Frontal cortex (tissue), 4 donors: ENCODE measurements at places on chromosomes 3 and 15.

GRCh38 chr3:143443851-143444331 lies 324.3 kb downstream of the CHST2 start:
- DNase-seq: no peak

- no peak for DNase-seq
Measured at GRCh38 chr15:41573396-41573795, 14.4 kb downstream of the TYRO3 start.

- no peak for DNase-seq
Measured at GRCh38 chr3:39249453-39250115, 30.3 kb downstream of the CX3CR1 start.

DNA sequence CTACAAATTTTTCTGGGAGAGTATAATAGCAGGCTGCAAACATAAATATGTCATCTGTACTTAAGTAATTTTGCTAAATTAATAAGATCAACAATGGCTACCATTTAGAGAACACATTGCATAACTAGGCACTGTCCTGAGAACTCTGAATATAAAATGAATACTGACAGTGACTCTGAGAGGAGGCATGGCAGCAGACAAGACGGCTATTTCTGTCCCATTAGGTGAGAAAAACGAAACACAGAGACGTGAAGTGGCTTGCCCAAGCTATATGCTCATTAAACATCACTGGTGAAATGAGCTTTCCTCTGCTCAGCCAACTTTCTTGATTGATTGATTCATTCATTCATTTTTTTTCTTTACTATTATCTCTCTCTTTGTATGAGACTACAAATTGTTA lies 384.3 kb downstream of the PTPRG start:
- no peak for DNase-seq

DNA sequence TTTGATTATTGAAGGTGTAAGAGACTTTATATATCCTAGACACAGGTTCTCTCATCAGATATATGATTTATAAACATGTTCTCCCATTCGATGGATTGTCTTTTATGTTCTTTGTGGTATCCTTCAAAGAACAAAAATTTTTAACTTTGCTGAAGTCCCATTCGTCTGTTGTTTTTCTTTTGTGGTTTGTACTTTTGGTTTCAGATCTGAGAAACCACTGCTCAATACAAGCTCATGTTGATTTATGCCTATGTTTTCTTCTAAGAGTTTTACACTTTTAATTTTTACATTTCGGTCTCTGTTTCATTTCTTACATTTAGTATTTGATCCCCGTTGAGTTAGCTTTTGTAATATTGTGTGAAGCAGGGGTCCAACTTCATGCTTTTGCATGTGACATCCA lies 103.3 kb upstream of the SPRED1 start:
- no peak for DNase-seq

DNA sequence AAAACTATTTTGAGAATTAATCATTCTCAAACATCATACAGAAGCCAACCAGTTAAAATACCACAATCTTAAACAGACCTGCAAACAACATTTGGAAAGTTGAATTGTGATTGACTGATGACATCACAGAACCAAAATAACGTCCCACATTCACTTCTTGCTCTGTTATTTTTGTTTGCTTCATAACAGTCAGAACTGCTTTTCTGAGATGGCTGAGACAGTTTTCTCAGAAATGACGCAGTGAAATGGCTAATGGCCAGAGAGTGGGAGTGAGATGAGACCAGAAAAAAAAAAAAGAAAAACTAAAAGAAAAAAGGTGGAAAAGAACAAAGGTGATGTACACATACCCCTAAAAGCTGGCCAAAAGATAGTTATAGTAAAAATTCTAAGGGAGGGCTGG lies 1061.2 kb downstream of the FHIT start:
- no peak for DNase-seq

DNA sequence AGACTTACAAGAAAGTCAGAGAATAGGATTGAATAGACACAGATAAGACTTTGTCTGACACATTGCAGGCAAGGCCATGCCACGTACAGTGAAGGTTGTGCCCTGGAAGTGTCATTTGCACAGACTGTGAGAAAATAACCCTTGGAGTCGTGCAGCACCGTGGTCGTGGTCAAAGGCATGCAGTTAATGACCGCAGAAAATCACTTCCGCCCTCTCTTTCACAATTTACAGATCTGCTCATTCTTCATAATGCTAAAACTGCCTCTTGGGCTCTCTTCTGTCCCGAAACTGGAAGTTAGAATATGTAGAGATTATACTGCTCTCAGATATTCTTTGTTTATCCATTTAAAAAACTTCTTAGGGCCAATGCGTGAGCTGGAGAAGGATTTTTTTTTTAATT lies 73.2 kb upstream of the CTXND1 start:
- DNase-seq: no peak

- DNase-seq: no peak
Measured at GRCh38 chr15:78993931-78994530, 49.2 kb upstream of the CTSH start.

GRCh38 chr3:122977746-122978466 lies 49.7 kb downstream of the SEMA5B start:
- DNase-seq: peak; percentile 54

DNA sequence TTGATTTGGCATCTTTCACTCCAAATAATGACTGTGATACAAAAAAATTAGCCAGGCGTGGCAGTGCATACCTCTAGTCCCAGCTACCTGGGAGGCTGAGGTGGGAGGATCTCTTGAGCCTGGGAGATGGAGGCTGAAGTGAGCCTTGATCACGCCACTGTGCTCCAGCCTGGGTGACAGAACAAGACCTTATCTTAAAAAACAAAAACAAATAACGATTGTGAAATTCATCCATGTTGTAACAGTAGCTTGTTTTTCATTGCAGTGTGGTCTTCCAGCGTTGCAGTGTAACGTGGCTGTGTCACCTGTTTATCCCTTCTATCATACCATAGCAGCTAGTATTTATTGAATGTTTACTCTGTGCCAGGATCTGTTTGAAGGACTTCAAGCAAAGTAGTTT lies 120.9 kb downstream of the ITPR1 start:
- no peak for DNase-seq

- no peak for DNase-seq
Measured at GRCh38 chr3:10428406-10429091, 76.8 kb downstream of the ATP2B2 start.

- DNase-seq: no peak
Measured at GRCh38 chr3:118435851-118436350, 598.7 kb downstream of the IGSF11 start.

- DNase-seq: no peak
Measured at GRCh38 chr3:15345608-15346137, 13.3 kb upstream of the SH3BP5 start.

DNA sequence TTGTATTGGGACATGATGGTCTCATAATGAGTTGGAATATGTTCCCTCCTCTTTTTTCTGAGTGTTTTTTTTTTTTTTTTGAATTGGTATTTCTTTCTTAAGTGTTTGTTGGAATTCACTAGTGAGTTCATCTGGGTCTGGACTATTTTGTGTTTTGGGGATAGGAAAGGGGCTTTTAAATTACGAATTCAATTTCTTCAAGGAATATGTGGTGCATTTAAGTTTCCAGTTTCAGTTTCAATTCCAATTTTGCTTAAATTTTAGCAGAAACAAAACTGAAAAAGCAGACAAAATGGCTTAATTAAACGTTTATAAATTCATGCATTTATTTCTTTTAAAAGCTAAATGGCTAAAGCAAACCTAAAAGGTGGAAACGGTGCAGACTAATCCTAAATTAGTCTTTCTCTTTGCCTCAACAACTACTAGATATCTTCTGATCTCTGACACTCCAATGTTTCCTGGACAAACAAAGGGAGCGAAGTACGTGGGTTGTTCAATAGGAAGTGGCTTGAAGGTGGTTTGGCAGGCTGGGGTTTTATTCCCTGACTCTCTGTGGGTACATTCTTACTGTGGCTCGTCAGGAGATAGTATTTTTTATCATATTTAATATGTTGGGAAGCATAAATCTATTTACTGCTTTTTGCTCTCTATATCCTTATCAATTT lies 50.0 kb upstream of the CORO2B start:
- no peak for DNase-seq

GRCh38 chr15:81056304-81056703 lies 55.6 kb downstream of the TLNRD1 start:
- DNase-seq: no peak

DNA sequence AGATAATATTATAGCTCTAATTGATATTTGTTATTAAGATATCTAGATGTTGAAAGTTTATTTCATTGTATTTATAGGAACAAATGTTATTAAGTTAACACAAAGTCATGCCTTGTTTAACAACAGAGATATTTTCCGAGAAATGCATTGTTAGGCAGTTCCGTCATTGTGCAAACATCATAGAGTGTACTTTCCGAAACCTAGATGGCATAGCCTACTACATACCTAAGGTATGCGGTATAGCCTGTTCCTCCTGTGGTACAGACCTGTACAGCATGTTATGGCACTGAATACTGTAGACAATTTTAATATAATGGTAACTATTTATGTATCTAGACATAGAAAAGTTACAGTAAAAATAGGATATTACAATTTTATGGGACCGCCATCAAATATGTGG lies 114.3 kb downstream of the NAALADL2 start:
- DNase-seq: no peak

DNA sequence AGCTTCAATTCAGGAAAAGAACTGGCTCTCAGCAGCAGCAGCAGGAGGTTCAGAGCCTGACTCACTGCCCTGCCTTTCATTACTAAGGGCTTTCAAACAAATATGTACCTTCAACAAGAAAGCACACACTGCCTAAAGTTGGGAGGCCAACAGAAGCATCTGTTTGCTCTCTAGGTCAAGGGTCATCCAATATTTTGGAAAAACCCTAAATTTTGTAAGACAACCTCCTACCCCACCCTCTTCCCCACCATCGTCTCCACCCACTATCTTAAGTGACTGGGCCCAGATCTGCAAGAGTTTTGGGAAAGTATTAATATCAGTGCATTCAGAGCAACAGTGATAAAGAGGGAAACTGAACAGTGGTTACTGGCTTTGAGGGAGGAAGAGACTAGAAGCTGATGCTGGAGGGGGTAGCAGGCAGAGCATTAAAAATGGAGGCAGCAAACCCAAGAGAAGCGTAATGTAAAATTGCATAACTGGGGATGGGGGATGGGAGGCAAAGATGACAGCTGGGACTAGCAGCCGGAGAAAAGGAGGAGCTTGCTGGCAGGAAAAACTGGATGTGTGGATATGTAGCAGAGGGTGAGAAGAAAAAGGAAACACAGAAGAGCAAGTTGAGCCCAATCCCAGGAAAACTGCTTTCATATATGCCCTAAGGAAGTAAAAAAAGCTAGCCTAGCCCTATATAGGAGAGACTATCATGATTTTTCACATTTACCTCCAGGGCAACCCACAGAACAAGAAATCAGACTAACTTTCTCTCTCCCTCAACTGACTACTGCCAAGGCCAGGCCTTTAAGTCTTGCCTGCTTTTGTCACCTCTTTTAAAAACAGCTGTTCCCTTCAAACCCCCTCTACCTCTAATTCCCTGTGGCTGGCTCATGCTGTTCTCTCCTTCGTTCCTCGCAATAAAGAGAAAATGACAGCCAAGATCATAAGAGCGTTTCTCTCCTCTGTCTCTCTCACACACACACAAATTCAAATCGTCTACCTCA lies 31.4 kb downstream of the NPTN start:
- DNase-seq: peak; percentile 22

DNA sequence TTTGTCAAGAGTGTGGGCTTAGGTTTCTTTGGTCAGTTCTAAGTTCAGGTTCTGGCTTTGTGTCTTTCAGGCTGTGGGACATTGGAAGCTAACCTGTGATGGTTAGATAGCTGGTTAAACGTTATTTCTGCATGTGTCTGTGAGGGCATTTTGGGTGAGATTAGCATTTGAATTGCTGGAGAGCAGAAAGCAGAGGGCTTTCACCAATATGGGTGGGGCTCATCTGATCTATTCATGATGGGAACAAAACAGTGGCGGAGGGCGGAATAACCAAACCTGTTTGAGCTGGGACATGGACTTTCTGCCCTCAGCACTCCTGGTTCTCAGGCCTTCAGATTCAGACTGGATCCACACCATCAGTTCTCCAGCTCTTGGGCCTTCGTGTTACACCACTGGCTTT lies 195.4 kb downstream of the KLF13 start:
- DNase-seq: no peak

GRCh38 chr15:65410036-65410435 lies 12.7 kb downstream of the IGDCC4 start:
- DNase-seq: no peak

DNA sequence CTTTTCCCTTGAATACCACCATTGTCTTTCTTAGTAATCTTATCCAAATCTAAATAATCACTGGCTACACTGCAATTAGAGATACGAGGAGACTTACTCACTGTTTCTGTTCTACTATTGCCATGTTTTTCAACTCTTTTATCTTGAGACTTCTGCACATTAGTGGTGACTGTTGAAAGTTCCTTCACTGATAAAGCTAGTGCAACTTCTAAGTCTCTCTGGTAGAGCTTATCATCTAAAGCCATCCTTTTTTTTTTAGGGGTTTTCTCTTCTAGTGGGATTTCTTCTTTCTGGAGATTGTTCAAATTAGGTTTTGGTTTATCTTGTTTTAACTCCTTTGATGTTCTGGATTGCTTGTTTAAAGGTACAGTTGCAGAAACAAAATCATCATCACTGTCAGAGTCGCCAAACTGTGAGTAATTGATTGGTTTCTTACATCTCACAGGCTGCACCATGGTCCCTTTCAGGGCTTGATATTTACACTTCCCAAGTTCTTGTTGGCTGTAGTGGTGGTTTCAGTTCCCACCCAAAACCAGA lies 37.7 kb downstream of the NCK1 start:
- DNase-seq: no peak

DNA sequence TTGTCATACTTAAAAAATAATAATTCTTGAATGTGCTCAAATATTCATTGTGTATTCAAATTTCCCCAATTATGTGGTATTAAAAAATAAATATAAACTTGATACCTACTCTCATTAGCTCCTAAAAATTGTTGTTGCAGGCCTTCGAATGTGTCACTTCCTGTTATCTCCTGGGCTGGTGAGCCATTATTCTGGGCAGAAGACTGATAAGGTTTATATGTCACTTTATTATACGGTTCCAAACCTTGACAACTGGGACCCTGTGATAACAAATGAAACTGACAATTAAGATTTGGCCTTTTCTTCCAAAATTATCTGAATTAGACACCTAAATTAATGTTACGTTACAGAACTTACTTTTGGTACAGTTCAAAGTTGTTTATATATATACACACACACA lies 15.0 kb downstream of the CEP152 start:
- DNase-seq: no peak

GRCh38 chr3:31567036-31567435 lies 34.3 kb downstream of the STT3B start:
- no peak for DNase-seq
